Stimulated activated CD4-positive, alpha-beta T cell treated with anti-CD3 and anti-CD28 coated beads, Interleukin-12 subunit alpha, Interleukin-12 subunit beta, amount 100 ng/mL, for 4 hours (primary cell): ENCODE measurements at places on chromosomes 2 and 18.

GRCh38 chr2:231294571-231295362 lies 96.3 kb downstream of the ARMC9 start:
- no peak for DNase-seq

- DNase-seq, result no peak
Measured at GRCh38 chr18:44599412-44599811, 81.3 kb upstream of the SETBP1 start.

DNA sequence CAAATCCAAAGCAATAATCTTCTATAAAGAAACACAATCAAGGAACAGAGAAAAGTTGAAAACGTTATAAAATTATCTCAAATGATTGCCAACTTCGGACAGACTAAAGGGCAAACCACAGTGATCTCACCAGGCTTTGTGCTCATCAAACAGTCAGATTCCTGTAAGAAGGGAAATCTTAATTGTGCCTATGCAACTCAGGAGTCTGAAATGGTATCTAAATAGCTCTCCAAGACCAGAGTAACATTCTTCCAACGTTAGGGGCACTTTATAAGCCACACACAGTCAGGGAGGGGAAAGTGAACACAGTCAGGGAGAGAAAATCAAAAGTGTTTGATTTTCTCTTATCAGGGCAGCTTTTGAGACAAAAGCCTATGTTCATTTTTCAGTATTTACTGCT lies 29.4 kb downstream of the PLEKHM3 start:
- no peak for DNase-seq

DNA sequence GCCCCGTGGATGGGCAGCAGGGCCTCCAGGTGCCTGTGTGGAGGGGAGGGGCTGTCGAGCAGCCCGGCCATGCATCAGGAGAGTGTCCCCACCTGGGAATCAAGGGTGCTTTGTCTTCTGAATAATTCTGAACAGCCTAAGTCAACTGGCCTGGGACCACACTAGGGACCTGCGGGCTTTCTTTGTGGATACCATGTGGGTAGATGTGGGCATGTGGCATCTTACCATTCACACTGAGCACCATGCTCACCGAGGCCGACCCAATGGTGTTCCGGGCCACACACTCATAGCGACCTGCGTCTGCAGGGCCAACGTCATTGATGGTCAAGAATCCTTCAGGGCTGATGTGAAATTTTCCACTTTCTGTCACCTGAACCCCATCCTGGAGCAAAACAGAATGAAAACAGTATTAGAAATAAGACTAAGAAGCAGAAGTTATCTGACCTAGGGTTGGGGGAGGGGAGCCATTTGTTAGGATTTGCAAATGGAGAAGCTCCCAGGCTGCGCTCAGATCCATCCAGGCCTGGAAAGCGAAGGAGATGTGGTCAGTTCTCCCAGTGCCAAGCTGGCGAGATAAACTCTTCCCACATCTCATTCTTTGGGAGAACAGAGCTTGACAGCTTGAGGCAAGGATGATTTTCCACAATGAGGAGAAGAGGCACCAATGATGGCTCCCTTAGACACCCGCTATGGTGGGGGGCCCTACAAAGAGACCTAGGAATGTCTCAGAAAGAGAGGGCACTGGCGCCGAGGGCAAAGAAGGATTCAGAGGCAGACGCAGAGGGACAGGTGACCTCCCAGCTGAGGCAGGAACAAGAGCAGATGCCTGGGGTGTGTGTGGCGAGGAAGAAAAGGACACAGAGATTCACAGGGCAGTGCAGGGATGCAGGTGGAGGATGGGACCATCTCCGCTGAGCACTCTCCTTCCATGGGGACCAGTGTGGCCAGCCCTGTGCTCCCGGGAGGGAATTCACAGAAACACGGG lies 83.4 kb downstream of the PXDN start:
- DNase-seq, result no peak

- no peak for DNase-seq
Measured at GRCh38 chr2:109387221-109387735, 226.5 kb downstream of the SEPTIN10 start.

DNA sequence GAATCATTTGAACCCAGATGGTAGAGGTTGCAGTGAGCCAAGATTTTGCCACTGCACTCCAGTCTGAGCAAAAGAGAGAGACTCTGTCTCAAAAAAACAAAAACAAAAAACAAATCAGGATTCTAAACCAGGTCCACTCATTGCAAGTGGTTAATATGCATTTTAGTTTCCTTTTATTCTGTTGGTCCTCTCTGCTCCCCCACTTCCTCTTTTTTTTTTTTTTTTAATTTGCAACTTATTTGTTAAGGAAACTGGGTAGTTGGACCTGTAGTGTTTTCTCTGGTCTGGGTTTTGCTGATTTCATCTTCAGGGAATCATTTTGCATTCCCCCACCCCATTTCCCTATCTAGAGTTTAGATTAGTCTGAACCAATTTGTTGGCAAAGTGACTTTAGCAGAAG lies 14.0 kb downstream of the FER1L5 start:
- no peak for DNase-seq

- DNase-seq, result no peak
Measured at GRCh38 chr2:52391621-52392020, 1359.7 kb upstream of the NRXN1 start.

DNA sequence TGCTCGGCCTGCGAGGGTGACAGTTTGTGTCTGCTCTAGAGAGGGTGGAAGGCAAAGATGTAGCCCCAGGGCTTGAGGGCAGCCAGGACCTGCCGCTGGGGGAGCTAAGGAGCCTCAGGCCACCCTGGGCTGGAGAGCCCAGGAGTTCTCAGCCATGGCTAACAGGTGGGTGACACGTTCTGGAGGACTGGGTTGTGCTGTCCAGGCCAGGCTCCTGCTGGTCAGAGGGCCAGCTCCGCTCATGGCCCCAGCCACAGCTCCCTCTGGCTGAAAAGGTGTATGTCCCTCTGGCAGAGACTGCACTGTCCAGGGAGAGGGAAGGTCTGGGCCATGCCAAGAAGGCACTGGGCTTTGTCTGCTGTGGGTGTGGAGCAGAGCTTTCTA lies 19.2 kb downstream of the TMEM185B start:
- DNase-seq, result no peak

DNA sequence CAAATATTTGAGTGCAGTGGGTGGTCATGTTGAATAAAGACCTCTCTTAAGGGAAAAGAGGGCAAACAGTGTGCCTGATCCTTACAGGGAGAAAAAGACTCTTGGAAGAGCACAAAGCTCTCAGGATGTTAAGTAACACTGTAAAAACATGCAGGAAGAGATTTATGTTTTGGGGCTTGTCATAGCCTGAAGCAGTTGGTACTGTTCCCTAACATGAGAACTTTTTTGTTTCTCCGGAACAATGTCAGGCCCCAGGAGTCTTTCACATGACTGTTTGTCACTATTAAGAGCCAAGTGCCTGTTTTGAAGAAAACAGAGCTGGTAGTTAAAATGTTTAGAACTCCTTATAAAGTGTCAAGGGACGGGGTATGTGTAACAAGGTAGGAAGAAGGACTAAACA lies 83.7 kb upstream of the B3GNT2 start:
- no peak for DNase-seq

GRCh38 chr18:53935399-53935798 lies 289.1 kb downstream of the MBD2 start:
- no peak for DNase-seq

- DNase-seq, result no peak
Measured at GRCh38 chr2:23788100-23788499, 138.8 kb downstream of the ATAD2B start.

- DNase-seq, result no peak
Measured at GRCh38 chr2:205403244-205403825, 279.0 kb upstream of the NRP2 start.

DNA sequence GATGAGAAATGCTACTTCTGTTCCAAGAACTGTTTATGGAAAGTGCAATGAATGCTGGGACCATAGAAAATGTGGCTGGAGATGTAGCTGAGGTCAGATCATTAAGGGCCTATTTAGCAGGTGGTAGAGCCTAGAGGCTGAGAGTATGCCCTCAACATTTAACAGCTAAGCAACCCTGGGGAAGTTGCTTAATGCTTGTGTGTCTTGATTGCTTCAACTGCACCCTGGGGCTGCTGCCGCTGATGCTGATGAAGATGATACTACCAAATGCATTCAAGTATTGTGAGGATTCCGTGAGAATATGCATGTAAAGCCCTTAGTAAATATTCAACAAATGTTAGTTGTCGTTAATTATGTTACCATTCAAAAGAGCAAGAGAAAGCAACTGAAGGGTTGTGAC lies 273.2 kb downstream of the BCL11A start:
- no peak for DNase-seq

DNA sequence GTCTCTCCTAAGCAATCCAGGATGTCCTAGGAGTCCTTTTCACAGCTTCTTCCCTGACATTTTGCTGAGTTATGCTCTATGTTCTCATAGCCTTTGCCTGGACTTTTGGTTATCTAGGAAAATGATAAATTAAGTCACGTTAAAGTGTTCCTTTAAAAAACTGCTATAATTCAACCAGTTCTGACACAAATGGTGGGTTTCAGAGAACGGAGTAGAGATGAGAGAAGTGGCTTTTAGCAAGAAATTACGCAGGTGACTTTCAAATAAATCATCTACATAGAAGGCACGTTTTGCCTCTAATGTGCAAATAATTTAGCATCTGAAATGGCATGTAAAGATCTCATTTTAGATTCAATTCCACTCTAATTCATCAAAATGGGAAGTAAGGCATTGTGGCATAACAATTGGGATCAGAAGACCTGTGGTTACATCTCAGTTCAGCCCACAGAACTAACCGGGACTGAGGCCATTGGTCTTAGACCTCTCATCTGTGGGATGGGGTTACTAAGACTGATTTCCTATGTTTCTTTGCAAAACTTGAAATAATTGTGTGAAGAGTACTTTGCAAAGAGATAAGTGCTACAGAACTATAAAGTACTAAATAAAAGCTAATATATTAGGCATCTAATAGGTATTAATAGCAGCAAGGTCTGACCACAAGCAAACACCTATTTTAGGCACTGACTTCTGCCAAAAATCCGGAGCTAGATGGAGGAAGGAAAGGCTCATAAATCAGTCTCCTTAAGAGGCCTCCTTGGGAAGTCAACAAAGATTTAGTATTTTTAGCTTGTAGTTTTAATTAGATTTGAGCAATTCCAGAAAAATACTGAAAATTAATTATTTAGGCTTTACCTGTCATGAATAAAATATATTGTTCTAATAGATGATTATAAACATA lies 211.4 kb downstream of the PIEZO2 start:
- no peak for DNase-seq

- no peak for DNase-seq
Measured at GRCh38 chr2:71892423-71892730, 255.3 kb downstream of the CYP26B1 start.

GRCh38 chr2:68689553-68690537 lies 44.8 kb upstream of the ARHGAP25 start:
- DNase-seq, result no peak

DNA sequence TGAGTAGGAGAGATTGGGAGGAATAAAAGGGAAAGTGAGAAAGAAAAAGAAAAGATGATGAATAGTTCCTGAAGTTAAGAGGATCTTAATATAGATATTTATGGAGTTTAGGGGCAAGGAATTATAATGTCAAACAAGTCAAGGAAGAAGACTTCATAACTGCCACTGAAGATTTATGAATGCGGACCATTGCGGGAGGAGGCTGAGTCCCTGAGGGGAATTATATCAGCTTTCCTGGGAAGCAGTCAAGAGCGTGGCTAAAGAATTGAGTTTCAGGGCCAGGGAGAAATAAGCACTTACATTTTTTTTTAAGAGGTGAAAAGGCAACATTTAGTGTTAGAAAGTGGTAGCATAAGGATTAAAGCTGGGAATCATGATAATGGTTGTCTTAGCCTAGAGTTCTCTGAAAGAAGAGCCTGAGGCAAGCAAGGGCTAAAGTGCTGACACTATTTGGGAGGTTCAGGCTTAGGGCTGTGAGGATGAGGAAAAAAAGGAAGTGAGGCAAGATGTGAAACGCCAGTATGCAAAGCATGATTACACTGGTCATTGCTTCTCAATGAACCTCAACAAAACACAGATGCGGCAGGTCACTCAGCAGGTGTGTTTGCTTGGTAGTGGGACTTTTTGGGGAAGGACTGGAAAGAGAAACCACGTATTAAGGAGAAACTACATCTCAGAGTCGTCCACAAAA lies 217.1 kb downstream of the SLC4A3 start:
- DNase-seq, result no peak

- no peak for DNase-seq
Measured at GRCh38 chr2:223537115-223537514, 65.0 kb downstream of the SCG2 start.

DNA sequence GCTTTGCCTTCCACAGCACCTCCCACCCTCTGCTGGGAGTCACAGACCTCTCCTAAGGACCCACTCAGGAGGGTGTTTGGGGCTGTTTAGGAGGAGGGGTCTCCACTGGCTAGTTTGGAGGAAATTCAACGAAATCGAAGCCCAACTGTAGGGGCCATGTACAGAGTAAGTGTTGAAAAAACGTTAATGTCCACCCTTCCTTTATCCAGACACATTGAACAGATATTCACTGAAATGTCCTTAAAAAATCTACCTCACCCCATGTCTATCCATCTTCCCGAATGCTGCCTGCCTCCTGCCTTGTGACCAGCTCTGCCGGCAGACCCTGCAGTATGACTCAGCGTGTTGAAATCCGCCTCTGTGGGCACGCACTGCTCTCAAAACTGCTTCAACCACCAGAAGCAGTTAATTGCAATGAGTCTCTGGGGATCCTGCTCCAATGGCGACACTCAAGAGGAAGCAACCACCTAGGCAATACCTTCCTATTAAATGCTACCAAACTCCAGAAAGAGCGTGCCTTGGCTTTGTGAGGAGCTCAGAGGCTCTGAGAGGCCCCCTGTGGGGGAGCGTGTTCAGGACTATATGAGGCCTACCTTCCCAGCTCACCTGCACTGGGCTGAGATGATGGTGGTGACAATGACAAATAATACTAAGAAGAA lies 61.4 kb upstream of the RTN4 start:
- DNase-seq, result no peak

GRCh38 chr2:104863468-104864279 lies 9.8 kb downstream of the POU3F3 start:
- DNase-seq, result no peak

- peak; percentile 22 for DNase-seq
Measured at GRCh38 chr2:85409845-85410583, at the start of gene CAPG. TSS of gene CAPG (minus strand) at chr2:85410366. CDS start at chr2:85402145, 8,221 bp downstream.

GRCh38 chr2:240195316-240195861 lies 54.9 kb upstream of the OTOS start:
- DNase-seq, result no peak

DNA sequence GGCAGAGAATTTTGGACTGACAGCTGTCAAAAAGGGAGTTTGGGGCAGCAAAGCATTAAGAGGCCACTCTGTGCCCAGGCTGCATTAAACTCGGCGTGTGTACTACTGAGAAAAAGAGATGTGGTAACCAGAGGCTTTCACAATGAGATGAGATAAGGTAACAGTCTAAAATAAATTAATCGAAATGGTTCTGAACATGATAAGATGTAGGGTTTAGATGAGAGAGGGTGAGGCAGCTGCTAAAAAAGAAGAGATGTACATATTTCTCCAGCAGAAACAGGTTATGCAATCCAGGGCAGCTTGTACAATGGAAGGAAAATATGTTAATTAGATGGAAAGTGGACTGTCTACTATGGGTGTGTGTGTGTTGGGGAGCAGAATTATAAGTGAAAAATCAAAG lies 39.2 kb upstream of the ACTR3 start:
- no peak for DNase-seq

DNA sequence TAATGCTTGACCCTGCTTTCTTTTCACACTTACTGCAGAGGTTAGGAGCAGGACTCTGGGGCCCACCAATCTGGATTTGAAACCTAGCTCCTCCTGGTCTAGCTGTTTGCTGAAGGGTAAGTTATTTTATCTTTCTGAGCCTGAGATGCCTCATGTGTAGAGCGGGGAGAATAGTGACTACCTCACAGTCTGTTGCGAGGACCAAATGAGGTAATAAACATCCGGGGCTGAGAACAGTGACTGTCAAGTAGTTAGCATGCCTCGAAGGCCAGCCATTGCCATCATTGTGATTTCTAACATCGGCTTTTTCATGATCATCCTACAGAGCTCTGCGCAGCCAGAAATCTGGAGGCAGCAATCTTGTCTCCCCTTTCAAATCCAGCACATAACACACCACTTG lies 32.9 kb downstream of the PTPRM start:
- no peak for DNase-seq
